ENCODE measurements at places on chromosomes 2 and 18.

DNA sequence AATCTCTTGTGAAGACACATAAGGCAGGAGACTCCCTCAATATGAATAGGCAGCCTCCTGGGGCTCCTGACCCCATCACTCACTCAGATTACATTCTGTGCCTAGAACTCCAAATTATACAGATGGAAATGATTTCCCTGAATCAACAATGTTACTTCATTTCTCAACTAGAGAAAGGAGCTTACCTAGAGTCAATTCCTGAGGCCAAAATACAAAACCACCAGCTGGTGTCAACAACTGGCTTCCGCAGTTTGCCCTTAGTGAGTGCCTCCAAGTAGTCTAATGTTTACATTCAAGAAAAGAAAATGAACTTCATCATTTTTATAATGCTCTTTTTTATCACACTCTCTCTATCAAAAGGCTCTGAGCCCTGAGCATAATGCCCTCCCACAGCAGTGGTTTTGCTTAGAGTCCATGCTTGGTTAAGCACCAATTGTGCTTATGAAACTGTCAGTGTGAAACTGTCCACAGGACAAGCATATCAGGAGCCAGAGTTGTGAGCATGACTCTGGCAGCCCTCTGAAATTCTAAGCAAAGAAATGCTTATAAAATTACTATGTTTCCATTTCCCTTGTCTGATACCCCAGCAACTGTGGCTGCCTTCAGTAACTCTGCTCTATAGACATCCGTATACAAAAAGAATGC is 305.7 kb upstream of the PKDCC start:
- no peak for DNase-seq

- no peak for DNase-seq
Observed at GRCh38 chr2:42568401-42569115, at the start of gene MTA3. Gene MTA3 (plus strand): TSS chr2:42568632. CDS start chr2:42568746, 114 bp downstream.

GRCh38 chr2:171095014-171095582 is 65.6 kb downstream of the TLK1 start:
- no peak for DNase-seq

DNA sequence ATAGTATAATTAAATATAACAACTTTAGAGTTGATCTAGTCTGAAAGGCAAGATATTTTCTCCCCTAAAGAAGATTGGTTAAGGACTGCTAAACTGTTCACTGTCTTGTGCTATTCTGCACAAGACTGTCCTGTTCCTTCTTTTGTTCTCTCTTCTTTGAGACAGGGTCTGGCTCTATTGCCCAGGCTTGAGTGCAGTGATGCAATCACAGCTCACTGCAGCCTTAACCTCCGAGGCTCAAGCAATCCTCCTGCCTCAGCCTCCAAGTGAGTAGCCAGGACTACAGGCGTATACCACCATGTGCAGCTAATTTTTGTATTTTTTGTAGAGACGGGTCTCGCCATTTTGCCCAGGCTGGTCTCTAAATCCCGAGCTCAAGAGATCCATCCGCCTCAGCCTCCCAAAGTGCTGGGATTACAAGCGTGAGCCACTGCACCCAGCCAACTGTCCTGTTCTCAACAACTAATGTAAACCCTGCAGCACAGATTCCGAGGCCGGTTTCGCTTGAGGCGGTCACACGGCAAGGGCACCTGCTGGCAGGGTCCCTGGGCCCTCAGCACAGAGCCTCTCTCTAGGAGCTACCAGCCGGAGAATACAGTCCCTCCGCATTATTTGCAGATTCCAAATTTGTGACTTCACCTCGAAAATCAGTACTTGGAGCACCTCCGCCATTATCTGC is 16.4 kb downstream of the PXDN start:
- DNase-seq = no peak

- DNase-seq = no peak
Observed at GRCh38 chr18:75106746-75107145, 102.2 kb downstream of the PTGR3 start.

Measured in AG09309 (cell line).